ENCODE measurements at places on chromosomes 3 and 15.

GRCh38 chr15:100614336-100614735 lies 11.9 kb downstream of the ASB7 start:
- no peak for DNase-seq

- DNase-seq = no peak
Measured at GRCh38 chr3:53675022-53675697, 171.1 kb downstream of the CHDH start.

DNA sequence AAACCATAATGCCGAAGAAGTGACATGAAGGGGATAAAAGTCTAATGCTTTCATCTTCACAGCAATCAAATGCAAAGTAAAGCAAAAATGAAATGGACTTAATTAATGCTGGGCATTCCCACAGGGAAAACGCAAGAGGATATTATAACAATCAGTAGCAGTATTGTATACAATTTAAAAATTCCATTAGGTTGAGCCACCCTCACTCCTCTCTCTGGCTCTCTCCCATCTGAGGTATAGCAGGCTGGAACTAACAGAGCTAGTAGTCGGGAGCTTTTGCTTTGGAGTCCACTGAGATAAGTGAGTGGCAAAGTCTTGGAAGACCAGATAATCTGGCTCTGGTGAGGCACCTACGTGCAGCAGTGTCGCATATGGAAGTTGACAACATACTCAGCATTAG lies 33.9 kb downstream of the DET1 start:
- DNase-seq = no peak

GRCh38 chr15:70202756-70203155 lies 105.0 kb upstream of the TLE3 start:
- no peak for DNase-seq

Data from stimulated activated CD4-positive, alpha-beta T cell treated with anti-CD3 and anti-CD28 coated beads, TNF-alpha, amount 100 ng/mL, for 4 hours (primary cell).